ENCODE measurements at places on chromosomes 5 and 9.

- no peak for DNase-seq
These were observed 178.8 kb downstream of the TMEM161B start for GRCh38 chr5:88089719-88090390.

DNA sequence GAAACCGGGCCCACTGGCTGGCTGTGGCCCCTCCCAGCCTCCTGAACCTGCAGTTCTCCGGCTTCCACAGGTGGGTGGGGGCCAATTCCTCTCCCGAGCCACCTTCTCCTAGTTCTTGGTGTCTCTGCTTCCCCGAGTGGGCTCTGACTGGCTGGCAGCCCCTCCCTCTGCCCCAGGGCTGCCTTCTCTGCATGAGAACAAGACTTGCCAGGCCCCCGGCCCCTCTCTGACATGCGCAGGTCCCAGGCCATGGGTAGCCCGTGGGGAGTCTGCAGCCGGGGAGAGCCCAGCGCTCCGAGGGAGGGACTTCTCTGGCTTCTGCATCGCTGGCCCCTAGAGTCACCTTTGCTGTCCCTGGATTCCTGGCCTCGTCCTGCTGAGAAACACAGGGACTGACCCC is 421.7 kb downstream of the IRX2 start:
- no peak for DNase-seq

GRCh38 chr5:127210042-127210441 is 80.6 kb upstream of the MEGF10 start:
- no peak for DNase-seq

- no peak for DNase-seq
These were observed 50.3 kb downstream of the GNAQ start for GRCh38 chr9:77981332-77981731.

- DNase-seq: no peak
These were observed 102.2 kb upstream of the CHD1 start for GRCh38 chr5:99030906-99031440.

GRCh38 chr9:77839459-77840140 is 191.5 kb upstream of the GNA14 start:
- DNase-seq: no peak

DNA sequence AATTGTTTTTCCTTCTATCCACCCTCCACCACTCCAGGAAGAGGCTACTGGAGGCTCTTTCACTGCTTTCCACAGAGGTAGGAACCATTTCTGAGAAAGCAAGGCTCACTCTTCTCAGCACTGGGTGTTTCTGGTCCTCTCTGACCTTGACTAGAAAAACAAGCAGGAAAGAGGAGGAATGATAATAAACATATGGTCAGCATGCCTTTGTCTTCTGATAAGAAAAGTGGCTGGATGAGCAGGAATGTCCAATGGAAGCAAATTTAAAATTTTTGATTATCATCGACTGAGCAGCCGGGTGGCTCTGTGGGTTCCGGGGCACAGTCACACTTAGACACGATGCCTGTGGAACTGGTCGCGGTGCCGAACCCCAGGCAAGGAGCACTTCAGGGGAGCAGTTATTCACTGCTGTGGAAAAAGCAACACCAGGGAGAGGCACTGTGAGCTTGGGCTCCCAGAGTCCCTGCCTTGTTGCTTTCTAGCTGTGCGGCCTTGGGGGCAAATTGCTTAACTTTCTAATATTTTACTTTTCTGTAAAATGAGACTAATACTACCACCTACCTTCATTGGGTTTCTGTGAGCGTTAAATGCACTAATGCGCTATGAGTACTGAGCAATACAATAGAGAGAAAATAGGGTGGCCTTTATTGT is 157.0 kb upstream of the LHFPL2 start:
- no peak for DNase-seq

- DNase-seq: no peak
These were observed 70.0 kb downstream of the KLHL3 start for GRCh38 chr5:137665678-137666460.

DNA sequence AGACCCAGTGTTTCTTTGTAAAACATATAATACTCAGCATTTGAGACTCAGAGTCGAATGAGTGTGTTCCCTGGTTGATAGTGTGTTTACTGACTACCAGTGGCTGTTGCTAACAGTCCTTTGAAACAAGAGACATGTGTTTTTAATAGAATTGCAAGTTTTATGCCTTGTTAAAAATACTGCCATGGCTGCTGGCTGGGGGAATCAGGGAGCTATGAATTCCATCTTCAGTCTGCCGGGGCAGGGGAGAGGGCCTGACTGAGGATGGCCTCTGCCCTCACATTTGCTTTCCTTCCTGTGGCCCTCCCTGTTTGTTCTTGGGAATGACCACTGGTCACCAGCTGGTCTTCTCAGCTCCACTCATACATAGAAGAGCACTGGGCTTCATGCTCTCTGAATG is 63.8 kb downstream of the PDZD2 start:
- DNase-seq: no peak

DNA sequence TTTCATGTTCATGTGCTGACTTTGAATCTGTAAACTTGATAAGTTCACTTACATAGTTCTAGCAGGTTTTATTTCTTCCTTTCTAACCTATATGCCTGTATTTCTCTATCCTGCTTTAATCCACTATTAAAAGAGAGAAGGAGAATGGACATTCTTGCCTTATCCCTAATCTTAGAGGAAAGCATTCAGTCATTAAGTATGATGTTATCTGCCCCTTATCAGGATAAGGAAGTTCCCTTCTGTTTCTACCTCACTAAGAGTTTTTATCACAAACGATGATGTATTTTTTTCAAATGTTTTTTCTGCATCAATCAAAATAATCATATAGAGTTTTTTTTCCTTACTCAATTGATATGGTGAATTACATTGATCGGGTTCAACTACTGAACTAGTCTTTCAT is 33.1 kb downstream of the DRD1 start:
- no peak for DNase-seq

GRCh38 chr9:128428644-128429512 is 8.2 kb downstream of the CERCAM start:
- no peak for DNase-seq

DNA sequence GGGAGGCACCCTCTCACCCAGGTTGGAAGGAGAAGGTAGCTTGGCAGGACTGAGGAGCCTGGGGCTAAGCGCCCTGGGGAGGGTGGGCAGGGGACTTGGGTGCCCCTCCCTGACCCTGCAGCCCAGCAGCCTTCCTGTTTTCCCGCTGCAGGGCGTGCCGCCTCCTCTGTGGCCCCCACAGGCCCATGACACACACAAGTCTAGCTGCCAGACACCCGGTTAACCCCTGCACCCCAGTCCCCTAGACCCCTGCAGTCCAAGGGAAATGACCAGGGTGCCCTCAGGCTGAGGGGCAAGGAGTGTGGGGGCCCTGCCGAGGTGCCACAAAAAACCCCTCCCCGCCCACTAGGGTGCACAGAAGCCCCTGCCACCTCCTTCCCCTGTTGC is 33.0 kb downstream of the GOLGA2 start:
- no peak for DNase-seq

GRCh38 chr5:158755221-158755620 is 344.5 kb downstream of the EBF1 start:
- DNase-seq: no peak

GRCh38 chr9:19385786-19386501 is 5.9 kb upstream of the RPS6 start:
- DNase-seq: no peak

- DNase-seq: no peak
These were observed 29.3 kb downstream of the UBE2R2 start for GRCh38 chr9:33846231-33846630.

- no peak for DNase-seq
These were observed 243.0 kb downstream of the IRX2 start for GRCh38 chr5:2508514-2508913.

DNA sequence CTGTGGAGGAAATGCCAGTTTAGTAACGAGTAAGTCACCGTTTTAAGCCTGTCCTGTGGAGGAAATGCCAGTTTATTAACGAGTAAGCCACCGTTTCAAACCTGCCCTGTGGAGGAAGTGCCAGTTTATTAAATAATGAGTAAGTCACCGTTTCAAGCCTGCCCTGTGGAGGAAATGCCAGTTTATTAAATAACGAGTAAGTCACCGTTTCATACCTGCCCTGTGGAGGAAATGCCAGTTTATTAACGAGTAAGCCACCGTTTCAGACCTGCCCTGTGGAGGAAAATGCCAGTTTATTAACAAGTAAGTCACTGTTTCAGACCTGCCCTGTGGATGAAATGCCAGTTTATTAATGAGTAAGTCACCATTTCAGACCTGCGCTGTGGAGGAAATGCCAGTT is 18.9 kb upstream of the PDCD6 start:
- DNase-seq: no peak

DNA sequence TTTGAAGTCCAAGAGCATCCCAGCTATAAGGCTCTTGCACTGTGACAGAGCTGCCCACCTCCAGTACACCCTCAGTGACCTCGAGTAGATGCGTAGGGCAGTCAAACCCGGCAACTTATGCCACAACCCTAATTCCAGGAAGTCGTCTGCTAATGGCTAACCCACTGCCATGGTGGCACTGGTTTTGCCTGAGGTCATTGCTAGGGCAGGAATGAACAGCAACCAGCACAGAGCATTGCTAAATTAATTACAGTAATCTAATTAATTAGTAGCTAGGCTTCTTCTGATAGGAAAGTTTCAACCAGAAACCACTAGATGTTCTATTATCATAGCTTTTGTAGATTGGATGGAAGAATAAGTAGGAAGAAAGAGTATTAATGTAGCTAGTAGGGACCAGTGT is 122.8 kb downstream of the DPYSL3 start:
- no peak for DNase-seq

DNA sequence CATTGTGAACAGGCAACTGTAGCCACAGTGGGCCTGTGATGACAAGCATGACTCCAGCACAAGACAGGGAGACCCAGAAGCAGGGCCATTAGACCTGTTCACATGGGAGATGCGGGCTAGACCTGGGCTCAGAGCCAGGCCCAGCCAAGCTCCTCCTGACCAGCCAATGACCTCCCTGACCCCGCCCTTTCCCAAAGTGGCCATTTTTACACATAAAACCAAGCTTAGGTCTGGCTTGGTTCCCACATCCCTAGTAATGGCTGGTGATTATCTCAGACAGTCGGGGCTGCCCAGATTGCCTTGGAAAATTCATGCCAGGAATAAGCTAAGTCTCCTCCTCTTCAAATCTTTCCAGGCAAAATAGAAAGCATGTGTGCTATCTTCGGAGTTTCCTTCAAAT is 94.1 kb downstream of the FRMD3 start:
- DNase-seq: no peak

GRCh38 chr5:148735301-148735835 is 81.0 kb upstream of the HTR4 start:
- DNase-seq: no peak

- DNase-seq: peak; percentile 43
These were observed 79.9 kb downstream of the FNBP1 start for GRCh38 chr9:129962889-129963703.

GRCh38 chr5:65695896-65696295 is 26.0 kb downstream of the SGTB start:
- no peak for DNase-seq

GRCh38 chr9:84856181-84856632 is 186.7 kb downstream of the NTRK2 start:
- no peak for DNase-seq

- no peak for DNase-seq
These were observed 64.6 kb upstream of the RASGRF2 start for GRCh38 chr5:80895523-80895922.

- peak; percentile 46 for DNase-seq
These were observed 3.7 kb downstream of the GSN start for GRCh38 chr9:121271368-121272341.

- peak; percentile 68 for DNase-seq
These were observed 100.4 kb downstream of the TTLL11 start for GRCh38 chr9:121992571-121993212.

DNA sequence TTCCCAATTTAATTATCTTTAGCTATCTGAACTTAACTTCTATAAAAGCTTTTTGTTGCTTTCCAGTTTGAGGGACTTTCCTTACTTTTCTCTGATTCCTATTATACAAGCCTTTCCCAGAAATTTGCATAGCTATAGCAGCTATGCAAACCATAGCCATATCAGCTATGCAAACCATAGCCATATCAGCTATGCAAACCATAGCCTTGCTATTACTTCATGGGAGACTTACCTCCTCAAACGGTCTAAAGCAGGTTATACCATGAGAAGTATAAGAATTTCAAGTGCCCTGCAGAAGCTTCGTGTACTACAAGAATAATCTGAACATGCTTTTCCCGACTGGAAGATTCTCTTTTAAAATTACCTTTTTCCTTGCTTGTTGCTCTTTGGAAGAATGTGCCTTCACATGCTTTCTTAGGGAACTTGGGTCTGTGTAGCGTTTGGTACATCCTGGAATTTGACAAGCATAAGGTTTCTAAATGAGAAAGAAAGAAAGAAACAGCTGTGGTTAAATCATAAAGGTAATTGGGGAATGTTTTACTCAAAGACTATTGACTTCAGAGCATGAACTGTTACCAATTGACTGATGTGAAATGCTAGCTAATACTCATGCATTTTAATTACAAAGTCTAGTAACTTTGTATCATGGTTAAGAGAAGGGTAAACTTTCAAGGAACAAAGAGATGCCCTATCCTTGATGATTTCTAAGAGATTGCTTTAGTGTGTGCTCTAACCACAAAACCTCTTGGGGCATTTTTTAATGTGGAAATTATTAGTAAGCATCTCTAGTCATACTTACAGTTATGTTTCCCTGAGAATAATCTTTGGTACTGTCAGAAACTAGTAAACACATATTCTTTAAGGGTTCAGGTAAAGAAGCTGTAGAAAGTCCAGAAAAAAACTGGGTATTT is 367.6 kb downstream of the GLIS3 start:
- DNase-seq: no peak

DNA sequence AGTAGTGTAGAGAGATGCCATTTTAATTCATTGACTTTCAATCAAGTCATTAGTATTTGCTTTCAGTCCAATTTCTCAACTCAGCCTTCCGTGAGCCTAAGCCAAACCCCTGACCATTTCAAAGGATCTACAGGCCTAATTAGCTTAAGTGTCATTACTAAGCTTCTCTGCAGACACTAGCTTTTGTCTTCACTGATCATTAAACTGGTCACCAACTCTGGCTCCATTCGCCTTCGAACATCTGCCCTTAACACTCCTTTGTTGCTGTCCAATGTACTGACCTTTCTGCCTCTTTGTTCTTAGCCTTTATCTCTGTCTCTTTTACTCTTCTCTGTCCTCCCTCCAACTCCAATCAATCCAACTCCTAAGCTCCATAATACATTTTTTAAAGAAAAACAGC is 299.3 kb downstream of the DIRAS2 start:
- peak; percentile 33 for DNase-seq

- DNase-seq: no peak
These were observed 133.0 kb downstream of the SLF1 start for GRCh38 chr5:94751460-94751859.

- peak; percentile 97 for DNase-seq
These were observed at the start of gene SCAI for GRCh38 chr9:125143377-125144090. Gene SCAI (minus strand): TSS chr9:125143528. CDS start chr9:125143437, 91 bp downstream.

GRCh38 chr9:113464286-113464660 is 746 bp downstream of the RGS3 start:
- DNase-seq: no peak

DNA sequence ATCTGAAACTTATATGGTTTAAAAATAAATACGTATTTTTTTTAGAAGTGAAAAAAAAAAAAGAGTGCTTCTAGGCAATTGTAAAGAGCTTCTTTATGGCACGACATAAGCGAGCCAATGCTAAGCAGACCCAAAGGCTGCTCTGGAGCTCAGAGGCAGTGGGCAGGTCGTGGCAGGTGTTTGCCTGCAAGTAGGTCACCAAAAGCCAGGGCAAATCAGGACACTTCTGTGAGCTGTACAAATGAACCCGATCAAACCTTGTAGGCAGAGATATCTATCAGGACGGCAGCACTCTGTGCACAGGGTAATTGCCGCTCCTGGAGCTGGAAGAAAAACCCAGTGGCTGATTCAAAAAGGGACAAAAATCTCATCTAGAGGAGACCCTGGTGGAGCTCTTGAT is 75.9 kb downstream of the IRX2 start:
- DNase-seq: no peak

Measured in urothelium cell line (cell line).